Esophagus squamous epithelium (tissue), 5 donors: ENCODE measurements at places on chromosomes 12 and 14.

- no peak for DNase-seq
Measured at GRCh38 chr12:12561371-12562015, 1.2 kb downstream of the DUSP16 start.

DNA sequence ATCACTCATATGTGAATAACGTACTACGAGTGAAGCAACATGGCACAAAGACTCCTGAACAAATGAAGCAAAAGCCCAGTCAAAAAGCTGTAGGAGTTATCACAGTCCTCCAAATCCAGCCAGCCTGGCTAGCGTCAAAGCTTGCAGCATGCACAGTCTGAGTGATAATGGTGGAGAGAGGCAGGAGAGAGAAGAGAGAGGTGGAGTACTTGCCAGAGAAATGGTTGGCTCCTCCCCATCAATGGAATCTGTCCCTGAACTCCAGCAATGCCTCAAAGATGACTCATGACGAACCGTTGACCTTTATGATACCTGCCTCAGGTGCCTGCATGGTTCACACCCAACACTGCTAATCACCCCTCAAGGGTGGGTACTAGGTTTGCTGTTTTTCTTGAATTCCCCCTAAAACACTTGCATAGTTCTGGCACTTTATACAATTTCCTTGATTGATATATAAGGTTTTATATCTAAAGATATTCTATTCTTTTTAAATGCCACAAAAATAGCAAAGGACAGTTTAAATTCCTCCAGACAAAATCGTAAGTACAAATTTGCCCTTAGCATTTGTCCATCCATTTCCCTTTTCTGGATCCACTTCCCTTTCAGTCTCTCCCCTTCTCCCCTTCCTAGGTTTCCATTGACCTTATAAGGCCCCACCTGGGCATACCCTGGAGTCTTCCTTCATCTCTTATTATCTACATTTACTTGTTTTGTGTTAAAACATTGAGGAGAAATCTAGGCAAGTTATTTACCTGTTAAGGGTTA, 10.2 kb downstream of the ARHGDIB start:
- DNase-seq = no peak

GRCh38 chr14:35257809-35258208, 34.4 kb upstream of the PSMA6 start:
- no peak for DNase-seq

- DNase-seq = no peak
Measured at GRCh38 chr12:97300891-97301290, 161.7 kb upstream of the RMST start.
